ENCODE measurements at places on chromosomes 5 and 9.

DNA sequence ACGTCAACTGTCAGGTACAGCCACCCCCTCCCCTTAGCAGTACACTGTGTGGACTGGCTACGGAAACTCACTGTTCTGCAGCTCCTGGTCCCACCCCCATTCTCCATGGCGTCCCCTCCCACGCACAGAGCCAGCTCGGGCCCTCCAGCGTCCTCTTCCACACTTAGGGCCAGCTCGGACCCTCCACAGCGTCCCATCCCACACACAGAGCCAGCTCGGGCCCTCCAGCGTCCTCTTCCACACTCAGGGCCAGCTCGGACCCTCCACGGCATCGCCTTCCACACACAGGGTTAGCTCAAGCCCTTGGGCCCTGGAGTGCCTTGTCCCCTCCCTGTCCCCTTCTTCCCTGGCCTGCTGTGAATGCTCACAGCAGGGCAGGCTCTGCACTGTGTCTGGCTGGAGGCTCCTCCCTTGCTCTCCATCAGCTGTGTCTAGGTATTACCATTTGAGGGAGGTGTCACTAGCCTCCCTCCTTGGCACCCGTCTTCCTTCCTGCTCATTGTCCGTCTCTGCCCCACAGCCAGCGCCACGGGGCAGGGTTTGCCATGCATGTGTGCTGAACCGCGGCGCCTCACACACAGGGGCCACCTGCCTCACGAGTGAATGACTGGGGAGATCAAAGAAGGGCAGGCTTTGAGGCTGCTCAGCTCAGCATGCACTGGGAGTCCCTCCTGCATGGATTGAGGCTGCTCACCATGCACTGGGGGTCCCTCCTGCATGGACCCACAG, 78.5 kb upstream of the CACNA1B start:
- DNase-seq: no peak

GRCh38 chr9:130239741-130240241, 25.8 kb upstream of the HMCN2 start:
- no peak for DNase-seq

GRCh38 chr5:68433923-68434879, 218.6 kb downstream of the PIK3R1 start:
- peak; percentile 94 for DNase-seq

GRCh38 chr5:106875591-106876297, 795.0 kb downstream of the EFNA5 start:
- no peak for DNase-seq

- DNase-seq: no peak
Observed at GRCh38 chr9:123453831-123454321, 97.9 kb downstream of the CRB2 start.

- no peak for DNase-seq
Observed at GRCh38 chr9:2083479-2083878, 68.3 kb downstream of the SMARCA2 start.

- DNase-seq: no peak
Observed at GRCh38 chr5:127421471-127421870, 96.0 kb upstream of the PRRC1 start.

DNA sequence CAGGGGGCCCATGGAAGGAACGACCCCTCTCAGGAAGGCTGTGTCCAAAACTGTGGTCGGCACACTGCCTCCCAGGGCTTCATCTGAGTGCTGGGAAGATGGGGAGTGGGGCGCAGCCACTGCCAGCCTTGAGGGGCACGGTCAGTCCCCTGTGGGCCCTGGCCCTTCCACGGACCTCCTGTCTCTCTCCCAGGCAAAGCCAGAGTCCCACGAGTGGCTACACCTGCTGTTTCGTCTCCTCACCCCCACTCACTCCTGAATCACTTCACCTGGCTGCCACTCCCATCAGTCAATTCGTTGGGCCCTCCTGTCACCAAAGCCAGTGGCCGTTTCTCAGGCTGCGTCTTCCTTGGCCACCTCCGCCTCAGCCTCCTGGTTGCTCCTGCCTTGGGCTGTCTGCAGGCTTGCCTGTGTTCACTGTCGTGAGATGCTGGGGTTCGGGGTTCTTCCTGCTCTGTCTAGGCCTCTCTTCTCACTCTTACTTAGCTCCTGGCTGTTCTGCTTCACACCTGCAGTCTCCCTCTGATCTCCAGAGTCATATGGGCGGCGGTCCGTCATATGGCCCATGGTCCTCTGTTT, 58.8 kb upstream of the RNF130 start:
- DNase-seq: no peak

GRCh38 chr9:112013266-112013665, 116.7 kb downstream of the UGCG start:
- no peak for DNase-seq

DNA sequence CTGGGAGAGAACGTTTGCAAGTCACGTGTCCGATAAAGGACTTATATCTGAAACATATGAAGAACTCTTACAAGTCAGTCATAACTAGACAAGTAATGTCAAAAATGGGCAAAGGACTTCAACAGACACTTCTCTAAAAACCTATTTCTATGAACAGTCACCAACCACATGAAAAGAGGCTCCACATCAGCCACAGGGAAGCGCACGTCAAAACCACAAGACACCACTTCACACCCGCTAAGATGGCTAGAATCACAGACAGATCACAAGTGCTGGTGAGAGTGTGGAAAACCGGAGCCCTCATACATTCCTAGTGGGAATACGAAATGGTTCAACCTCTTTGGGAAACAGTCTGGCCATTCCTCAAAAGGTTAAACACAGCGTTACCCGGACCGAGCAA, 11.5 kb upstream of the CARD9 start:
- no peak for DNase-seq

DNA sequence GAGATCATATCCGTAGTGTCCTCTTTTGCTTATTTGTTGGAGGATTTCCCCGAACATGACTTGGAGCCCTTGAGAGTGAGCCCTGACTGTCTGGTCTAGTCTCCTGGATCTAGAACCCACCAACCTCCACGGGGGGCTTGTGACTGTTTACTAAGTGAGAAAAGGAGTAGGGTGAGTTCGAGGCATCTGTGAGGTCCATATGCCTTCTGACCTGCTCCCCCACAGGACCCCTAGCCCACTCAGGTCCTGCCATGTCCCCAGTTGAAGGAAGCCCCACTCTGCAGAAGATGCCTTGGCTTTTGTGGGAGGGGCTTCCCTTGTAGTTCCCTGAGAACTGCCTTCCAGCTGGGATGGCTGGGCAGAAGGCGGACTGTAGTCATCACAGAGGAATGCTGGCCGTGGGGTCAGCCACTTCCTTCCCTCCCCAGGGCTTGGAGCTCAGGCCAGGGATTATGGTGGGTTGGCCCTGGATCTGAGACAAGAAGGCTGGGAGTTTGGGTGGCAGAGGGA, 7.0 kb upstream of the IRF1 start:
- peak; percentile 65 for DNase-seq

DNA sequence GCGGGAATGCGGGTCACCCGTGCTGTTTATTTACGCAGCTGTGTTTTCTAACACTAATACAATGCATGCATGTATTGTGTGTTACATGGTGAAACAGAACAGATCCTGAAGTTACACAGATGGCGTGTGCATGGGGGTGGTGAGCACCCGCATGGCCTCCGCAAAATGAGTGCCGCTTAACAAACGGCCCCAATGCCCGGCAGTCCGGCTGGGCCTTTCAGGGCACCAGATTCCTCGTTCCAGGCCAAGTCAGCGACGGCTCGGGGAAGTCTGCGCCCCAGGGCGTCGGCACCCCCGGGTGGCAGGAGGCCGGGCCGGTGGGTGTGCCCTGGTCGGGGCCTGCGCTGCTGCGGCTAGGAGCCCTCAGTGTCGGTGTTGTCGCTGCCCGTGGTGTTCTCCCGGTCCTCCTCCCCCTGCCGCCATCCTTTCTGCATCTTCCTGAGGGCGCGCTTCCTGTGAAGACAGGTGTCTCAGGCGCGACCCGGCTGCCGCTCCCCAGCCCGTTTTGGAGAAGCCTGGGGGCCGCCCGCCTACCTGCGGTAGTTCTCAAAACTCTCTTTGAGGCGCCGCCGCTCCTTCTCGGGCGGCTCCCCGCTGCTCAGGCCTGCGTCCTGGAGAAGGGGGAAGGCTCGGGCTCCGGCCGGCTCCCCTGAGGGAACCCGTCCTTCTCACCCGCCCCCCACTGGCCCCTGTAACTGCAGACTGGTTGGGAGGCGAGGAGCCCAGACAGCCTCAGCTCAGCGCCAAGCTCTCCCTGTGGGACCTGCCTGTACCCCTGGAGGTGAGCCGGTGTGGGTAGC, 605 bp upstream of the DNLZ start:
- no peak for DNase-seq

DNA sequence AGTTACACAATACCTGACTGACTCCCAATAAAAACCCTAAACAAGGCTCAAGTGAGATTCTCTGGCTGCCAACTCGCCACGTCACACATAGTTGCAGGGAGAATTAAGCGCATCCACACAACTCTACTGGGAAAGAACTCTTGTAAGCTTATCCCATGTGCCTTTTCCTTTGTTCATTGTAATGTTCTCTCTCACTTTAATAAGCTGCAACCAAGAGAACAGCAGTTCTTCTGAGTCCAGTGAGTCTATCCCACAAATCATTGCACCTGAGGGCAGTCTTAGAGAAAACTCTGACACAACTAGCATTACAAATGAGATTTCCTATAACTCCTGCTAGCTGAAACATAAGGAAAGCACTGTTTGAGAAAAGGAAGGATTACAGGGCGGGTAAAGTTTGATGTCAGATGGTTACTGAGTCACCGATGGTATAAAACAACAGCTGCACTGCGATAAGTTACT, 27.4 kb downstream of the CENPK start:
- DNase-seq: peak; percentile 21

GRCh38 chr9:125961072-125961471, 213.9 kb downstream of the PBX3 start:
- DNase-seq: no peak

DNA sequence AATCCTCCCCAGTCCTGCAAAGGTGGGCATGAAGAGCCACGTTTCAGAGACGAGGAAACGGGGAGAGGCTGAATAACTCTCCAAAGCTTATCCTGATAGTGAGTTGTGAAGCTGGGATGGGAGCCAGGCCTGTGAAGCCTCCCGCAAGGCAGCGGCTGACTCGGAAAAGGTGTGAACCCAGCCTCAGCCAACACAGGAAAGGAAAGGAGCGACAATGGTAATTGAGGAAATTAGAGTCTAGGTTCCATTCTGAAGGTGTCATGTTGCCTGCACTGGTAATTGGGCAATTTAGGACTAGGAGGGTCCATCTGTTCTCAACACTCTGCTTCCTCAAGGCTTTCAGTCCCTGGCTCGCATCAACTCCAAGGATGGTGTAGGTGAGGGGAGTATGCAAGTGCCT, 83.4 kb downstream of the LIFR start:
- DNase-seq: no peak

DNA sequence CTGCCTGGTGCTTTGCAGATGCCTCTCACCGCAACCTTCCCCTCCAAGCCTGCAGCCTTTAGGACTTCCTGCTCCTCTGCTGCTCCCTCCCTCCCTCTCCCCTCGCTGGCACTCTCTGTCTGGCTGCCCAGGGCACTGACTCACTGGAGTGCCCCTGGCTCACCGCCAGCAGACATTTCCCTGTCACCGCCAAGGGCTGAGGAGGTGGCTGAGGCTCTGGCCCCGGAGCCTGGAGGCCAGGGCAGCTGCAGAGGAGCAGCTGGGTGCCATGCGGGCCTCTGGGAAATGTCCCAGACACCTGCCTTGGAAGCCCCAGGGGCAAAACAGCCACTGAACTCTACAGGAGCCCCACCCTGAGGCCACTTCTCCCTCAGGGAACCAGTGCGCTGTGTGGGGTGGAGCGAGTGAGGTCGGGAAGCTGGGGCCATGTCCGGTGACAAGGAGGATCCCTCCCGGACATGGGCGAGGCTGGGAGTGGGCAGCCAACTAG, 53.4 kb downstream of the TENT4A start:
- DNase-seq: peak; percentile 29

GRCh38 chr5:148791334-148791667, 35.1 kb upstream of the ADRB2 start:
- no peak for DNase-seq

GRCh38 chr9:21831841-21832509, 29.5 kb downstream of the MTAP start:
- DNase-seq: peak; percentile 77

DNA sequence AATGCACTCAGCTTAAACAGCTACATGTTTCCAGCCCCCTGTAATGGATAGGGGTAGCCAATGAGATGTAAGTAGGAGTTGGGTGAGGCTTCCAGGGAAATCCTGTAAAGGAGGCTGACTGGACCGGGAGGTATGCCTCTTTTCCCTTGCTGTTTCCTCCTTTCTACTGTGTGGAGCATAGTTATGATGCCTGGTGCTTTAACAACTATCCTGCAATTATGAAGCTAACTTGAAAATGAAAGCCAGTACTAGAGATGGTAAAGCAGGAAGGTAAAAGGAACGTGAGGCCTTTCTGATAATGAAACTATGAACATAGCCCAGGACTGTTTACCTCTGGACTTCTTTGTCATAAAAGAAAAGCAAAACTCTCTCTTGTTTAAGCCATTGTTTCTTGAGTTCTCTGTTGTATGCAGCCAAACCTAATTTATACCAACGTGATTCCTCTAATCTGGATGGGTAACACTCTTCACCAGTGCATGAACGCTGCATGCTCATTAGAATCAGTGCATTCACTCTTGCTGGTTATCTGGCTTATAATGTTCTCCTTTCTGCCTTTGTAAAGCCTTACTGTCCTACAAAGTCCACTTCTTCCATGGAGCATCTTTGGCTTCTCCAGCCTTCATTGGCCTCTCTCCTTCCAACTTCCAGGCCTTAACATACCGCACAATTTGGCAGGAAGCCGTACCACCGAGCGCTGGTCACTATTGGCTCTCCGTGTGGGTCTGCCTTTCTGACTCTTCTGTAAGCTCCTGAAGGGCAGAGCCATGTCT, 8.3 kb upstream of the ARHGEF28 start:
- DNase-seq: no peak

DNA sequence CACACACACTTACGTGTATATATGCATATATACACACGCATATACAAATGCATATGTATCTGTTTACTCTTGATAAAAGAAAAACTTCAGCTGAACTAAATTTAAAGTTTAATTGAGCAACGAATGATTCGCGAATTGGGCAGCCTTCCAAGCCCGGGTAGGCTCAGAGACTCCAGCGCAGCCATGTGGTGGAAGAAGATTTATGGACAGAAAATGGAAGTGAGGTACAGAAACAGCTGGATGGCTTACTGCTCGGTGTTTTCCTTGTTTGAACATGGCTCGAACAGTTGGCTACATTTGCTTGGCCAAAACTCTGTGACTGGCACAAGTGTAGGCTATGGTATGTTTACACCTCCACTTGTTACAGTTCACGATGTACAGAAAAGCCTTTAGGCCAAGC, 239.3 kb upstream of the PRDM9 start:
- DNase-seq: no peak

DNA sequence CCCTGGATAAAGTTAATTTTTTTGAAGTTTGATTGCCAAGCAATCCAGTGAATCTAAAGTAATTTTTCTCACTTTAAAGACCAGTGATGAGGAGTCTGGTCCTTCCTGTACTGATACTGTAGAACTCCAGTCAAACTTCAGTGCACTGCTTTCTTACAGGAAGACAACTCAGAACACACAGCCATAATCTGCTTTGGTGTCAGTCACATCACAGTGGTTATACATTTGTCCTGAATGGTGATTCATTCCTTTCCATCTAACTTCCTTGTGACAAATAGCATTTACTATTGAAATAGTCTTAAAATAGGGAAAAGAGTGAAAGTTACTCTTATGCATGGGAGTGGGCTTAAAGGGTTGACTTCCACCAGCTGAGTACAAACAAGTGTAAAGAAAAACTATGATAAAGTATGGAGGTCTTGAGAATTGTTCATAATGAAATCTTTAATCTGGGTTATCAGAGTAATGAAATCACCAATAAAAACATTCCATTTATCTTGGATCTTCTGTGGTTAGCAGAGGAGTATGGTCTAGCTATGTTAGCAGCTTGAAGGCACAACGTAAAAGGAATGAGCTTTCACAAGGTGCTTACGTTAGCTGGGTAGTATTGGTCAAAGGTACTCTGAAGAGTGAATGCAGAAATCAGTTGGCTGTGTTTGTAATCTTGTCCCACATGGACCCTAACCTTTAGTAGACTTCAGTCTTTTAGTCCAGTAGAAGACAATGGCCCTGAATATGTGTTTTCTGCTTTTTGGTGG, 41.5 kb downstream of the DCP2 start:
- no peak for DNase-seq
